ENCODE measurements at places on chromosomes 7 and 10. TPM values are rescaled to one million over a fixed set of nuclear protein-coding genes. Genes with fewer than 3 reads are reported as not detected.

ANKRD1 gene
- 1.4 TPM for total RNA-seq

VWDE gene
- 0.09 TPM for total RNA-seq

TMEM139 gene
- not detected for total RNA-seq

AFAP1L2 gene
- total RNA-seq: 0.18 TPM

UTF1 gene
- not detected for total RNA-seq

ANKRD30A gene
- not detected for total RNA-seq

MAP3K8 gene
- 22.9 TPM for total RNA-seq
